ENCODE measurements at places on chromosomes 3 and 15. TPM values are rescaled to one million over a fixed set of nuclear protein-coding genes. Genes with fewer than 3 reads are reported as not detected.

GRCh38 chr15:43528542-43529007, 11.2 kb downstream of the MAP1A start:
- no peak for DNase-seq

DNA sequence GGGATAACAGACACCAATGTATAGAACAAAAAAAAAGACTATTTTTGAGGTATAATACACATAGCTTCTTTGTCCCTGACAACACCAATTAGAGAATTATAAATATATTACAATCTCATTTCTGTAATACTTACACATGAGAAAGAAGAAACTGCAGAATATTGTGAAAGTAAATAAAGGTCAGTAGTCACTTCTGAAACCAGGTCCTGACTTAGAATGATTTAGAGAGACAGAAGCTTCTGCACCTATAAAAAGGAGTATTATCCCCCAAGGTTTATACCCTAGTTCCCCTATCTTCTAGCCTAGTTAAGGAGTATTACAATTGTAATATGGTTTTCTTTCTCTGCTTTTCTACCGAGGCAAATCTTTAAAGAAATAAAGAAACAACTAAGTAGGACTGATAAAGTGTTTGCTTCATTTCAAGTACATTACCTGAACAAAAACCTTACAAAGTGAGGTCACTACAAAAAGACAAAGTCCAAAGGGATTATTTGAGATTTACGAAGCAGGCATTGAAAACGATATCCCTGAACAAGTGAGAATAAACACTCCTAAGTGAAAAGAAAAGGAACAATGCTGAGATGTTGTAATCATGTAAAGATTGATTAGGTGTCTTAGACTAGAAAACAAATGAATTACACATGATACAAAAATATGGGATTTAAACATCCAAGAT, 103.0 kb downstream of the GBE1 start:
- no peak for DNase-seq

GRCh38 chr3:184362668-184363546, 1.4 kb downstream of the POLR2H start:
- peak; percentile 80 for DNase-seq

Gene CNTN6
- total RNA-seq = 0.12 TPM

Gene ADGRG7
- not detected for total RNA-seq

Data from epithelial cell of proximal tubule (primary cell).